ENCODE measurements at places on chromosomes 1 and 21.

DNA sequence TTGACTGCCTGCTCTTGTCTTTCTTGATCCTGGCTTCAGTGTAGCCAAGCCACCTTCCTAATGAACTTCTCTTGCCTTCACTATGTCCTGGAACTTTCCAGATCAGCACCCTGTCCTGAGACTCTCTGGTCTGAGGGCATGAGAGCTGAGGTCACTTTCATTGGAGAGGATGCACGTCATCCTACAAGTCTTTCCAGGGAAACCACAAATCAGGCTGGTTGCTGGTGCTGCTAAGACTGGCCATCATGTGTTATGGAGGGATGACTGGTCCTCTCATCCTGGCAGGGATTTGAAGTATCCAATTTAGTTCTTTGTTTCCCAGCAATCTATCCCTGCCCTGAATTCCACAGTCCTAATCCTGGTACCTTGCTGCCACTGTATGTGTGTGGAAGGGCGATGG lies 228.6 kb downstream of the GPATCH2 start:
- no peak for DNase-seq

- DNase-seq = no peak
Observed at GRCh38 chr1:45842786-45843185, 39.4 kb downstream of the MAST2 start.

- no peak for DNase-seq
Observed at GRCh38 chr1:76843821-76844464, 23.3 kb upstream of the ST6GALNAC5 start.

DNA sequence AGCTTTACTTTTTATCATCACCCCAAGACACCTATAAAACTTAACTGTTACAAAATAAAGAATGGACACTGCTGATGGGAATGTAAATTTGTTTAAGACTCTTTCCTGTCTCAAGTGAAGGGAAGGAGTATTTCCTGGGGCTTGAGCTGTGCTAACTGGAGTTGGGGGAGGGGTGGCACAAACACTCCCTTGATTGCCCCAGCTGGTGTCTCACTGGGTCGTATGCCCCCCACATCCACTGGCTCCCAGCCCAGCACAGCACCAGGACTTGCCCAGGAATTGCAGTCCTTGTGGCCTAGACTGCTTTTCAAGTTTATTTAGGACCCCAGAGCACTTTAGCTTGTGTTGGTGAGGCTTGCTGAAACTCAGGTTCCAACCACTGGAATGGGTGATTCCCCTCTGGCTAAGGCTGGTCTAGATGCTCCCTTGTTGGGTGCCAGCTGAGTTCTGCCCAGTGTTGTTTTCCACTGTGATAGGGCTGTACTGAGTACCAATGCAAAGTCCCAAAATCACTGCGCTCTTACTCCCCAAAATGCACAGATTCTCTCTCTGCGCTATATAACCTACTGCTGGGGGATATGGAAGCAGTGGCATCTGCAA lies 49.1 kb upstream of the DR1 start:
- DNase-seq = no peak

DNA sequence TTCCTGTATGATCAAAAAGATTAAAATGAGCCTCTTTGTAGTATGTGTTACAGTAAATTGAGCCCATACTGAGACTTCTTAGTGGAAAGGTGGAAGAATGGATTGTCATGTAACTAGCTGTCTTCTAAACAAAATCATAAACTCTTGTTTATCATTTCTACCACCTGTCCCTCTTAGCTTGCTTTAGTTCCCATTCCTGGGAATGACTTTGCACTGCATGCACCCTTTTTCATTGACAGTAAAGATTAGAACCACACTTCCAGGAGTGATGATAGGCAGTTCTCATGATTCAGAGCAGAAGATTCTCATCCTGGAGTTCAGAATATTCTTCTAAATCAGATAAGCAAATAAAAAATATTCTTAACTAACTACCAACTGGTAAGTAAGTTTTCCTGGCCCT lies 28.0 kb downstream of the DENND2D start:
- DNase-seq = no peak

DNA sequence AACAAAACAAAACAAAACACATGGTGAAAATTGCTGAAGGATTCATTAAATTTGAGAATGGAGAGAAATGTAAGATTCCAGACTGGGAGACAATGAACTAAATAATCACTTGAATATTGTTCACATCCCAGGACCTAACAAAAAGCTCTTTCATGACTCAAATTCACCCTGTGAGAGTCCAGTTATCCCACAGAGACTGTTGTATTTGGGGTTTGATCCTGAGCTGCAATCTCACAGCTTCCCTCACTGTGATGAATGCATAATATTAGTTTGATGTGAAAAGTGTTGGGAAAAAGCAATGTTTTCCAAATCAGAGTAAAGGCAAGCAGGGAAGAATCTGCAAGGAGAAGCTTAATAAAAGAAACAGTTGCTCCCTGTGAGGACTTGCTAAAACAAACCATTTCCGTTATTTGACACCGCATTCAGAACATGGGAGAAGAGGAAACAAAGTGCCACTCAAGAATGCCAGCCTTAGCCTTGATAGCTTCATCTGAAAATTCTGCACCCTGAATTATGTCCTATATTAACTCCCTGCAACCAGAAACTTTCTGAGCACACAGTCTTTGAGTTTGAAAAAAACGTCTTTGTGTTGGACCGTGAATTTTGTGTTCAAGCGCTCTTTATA lies 208.8 kb downstream of the DAB1 start:
- no peak for DNase-seq

- no peak for DNase-seq
Observed at GRCh38 chr1:246181241-246181640, 325.8 kb downstream of the SMYD3 start.

GRCh38 chr1:228283043-228283371 lies 75.2 kb downstream of the OBSCN start:
- DNase-seq = no peak

DNA sequence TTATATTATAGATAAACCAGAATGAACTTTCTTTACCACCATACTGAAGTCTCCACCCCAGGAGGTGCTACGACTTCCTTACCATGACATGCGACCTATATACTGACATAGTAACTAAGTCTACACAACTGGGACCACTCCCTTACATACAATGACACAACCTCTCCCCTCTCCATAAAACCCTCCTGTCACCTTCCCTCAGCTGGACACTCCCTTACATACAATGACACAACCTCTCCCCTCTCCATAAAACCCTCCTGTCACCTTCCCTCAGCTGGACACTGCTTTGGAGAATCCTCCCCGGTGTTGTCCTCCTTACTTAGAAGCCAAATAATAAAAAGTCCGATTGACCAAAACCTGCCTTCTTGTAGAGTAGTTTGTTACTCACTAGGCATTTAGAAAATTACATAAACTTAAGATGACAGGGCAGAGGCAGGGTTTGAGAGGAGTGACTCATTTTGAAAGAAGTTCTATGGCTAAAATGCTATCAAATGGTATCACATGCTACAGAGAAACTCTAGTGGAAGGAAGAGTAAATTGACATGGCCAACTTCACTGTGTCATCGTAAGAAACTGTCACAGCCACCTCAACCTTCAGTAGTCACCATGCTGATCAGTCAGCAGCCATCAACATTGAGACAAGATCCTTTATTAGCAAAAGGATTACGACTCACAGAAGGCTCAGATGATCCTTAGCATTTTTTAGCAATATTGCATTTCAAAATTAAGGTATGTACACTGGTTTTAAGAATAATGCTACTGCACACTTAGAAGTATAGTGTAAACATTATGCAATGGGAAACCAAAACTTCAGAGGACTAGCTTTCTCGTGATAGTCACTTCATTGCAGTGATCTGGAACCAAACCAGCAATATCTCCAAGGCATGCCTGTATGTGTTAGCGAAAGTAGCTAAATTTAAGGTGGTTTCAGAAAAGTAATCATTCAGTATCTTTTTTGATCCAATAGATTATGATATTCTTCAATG lies 56.4 kb downstream of the AHCTF1 start:
- DNase-seq = no peak
